ENCODE measurements at places on chromosomes 1 and 21.
A peak's percentile ranks its signal among the peaks of the same experiment; 100 is the strongest.

DNA sequence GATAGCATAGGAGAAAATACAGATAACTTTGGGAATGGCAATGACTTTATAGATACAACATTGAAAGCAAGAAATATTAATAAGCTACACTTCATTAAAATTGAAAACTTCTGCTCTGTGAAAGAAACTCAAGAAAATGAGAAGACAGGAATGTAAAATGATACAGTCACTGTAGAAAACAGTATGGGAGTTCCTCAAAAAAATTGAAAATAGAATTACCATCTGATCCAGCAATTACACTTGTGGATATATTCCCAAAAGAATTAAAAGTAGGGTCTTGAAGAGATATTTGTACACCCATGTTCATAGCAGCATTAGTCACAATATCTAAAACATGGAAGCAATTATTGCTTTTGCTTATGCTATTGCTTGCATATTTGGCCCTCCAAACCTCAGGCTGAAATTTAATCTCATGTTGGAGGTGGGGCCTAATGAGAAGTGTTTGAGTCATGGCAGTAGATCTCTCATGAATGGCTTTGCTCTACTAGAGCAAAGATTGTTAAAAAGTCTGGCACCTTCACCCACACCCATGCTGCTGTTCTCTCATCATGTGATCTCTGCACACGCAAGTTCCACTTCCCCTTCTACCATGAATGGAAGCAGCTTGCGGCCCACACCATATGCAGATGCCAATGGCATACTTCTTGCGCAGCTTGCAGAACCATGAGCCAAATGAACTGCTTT lies 15.3 kb upstream of the AHCYL1 start:
- peak; percentile 59 for DNase-seq

DNA sequence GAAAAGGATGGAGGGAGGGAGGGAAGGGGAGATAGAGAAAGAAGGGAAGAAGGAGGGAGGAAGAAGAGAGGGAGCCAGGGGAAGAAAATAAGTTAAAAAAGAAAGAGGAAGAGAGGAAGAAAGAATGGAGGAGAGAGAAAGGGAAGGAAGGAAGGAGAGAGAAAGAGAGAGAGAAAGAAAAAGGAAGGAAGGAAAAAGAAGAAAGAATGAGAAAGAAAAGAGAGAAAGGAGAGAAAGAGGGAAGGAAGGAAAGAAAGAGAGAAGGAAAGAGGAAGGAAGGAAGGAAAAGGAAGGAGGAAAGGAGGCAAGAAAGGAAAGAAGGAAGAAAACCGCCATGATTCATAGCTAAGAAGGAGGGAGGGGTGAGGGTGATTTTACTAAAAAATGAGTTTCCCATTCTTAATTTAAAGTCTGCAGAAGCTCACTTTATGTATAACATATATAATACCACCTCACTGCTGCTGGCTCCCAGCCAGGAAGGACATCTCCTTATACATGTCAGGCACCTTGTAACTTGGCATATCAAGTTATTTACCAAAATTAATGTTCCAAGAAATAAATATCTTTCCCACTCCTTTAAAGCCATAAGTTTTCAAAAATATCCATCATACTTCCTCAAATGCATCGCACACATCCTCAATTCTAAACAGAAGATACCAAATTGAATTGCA lies 46.0 kb upstream of the OLIG2 start:
- no peak for DNase-seq

DNA sequence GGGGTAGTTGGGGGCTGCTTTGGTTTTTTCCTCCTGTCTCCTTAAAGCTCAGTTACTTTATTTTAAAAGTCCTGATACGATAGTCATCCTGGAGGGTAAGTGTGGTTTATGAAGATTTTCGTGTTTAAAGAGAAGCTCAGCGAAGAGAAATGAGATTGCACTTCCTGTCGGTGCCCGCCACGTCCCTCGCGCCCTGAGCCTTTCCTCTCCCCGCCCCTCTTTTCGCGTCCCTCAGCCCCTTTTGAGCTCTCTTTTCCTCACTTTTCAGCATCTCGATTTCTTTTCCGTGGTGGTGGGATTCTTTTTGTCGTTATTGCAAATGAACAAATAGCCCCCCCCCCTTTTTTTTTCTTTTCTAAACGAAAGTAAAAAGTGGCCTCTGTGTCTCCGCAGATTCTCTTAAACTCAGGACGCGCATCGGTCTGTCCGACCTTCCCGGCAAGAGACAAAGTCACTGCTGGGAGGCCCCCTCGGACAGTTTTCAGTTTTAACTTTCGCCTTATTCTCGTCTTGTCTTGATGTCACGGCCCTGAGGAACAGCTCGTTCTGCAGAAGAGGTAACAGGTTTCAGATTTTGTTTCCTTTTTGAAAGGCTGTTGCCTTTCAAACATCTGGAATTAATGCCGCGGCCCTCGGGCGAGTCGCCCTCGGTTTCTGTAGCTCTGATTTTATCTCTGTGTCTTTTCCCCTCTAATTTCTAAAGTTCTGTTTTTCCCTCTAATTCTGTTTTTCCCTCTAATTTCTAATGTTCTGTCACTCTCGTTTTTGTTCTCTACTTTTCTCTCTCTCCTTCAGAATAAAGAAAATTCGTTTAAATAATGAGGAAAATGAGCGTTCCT lies 1.0 kb upstream of the DMRTA2 start:
- peak; percentile 31 for DNase-seq

- DNase-seq, result no peak
Measured at GRCh38 chr1:94734963-94735901, 84.9 kb upstream of the SLC44A3 start.

DNA sequence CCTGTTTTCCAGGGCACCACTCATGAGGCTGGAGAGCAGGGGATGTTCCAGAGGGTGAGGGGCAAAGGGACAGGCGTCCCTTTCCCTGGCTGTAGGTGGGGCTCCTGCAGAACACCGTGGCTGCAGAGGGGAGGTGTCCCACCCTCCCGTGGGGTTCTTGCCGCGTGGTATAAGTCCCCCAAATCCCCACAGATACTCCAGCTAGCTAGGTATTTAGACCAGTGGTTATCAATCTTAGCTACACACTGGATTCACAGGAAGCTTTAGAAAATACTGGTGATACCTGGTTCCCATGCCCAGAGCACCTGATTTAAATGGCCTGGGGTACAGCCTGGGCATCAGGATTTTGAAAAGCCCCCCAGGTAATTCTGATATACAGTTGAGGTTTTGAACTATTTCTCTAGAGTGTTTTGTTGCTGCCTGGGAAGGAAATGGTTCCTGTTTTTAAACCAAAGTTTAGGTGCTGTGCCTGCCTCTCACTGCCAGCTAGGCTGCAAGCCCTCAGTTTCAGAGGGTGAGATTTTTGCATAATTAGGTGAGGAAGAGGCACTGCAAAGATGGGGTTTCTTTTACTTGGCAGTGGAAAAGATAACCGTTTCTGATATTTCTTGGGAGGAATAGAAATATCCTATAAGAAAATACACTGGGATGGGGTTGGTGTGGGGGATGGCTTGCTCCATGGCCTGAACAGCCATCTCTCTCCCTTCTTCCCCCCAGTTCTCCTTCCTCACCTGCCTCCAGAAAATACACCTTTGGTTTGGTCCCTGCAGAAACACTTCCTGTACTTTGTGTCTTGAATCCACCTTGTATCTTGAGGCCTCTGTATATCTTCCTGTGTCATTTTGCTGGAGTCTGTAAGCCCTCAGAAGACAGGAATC lies 51.7 kb downstream of the RASSF5 start:
- DNase-seq, result no peak

DNA sequence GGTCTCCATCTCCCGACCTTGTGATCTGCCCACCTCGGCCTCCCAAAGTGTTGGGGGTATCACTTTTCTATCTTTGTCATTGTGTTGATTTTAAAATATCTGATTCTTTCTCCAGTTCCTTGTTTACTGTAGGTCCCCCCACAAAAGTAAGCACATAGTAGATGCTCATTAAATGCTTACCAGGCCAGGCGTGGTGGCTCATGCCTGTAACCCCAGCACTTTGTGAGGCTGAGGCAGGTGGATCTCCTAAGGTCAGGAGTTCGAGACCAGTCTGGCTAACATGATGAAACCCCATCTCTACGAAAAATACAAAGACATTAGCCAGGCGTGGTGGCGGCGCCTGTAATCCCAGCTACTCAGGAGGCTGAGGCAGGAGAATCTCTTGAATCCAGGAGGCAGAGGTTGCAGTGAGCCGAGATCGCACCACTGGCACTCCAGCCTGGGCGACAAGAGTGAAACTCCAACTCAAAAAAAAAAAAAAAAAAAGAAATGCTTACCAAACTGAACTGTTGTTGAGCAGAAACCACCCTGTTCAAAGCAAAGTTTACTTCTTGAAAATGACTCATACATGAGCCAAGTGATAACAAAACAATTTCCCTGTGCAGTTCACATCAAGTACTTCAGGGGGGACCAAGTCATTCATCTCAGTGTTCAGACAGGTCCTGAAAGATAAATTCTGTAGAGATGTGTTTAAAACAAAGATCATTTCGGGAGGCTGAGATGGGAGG lies 24.3 kb upstream of the NID1 start:
- DNase-seq, result no peak

DNA sequence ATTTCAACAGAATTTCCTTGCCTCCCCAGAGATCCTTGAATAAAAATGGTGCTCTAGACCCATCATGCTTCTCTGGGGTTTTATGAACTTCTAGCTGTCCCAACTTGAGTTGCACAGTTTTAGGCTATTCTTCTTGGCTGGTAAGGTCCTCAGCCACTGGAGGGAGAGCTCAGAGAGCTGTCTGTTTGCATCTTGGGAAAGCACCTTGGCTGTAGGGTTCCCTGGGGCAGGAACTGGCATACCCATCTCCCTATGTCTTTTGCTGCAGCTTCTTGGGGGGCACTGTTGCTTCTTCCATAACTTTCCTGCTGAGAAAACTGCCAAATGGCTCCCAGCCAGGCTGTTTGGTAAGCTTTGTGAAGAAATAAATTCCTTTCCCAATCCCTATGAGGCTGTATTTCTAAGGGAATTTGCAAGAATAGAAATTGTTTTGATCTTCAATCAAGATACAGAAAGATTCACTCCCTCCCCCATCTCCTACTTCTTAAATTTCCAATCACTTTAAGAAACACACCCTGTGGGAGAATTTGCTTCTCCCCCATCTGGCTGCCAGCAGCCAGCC lies 8.2 kb upstream of the FMOD start:
- DNase-seq, result peak; percentile 53

GRCh38 chr1:182392050-182393028 lies 749 bp upstream of the GLUL start:
- DNase-seq, result peak; percentile 40

DNA sequence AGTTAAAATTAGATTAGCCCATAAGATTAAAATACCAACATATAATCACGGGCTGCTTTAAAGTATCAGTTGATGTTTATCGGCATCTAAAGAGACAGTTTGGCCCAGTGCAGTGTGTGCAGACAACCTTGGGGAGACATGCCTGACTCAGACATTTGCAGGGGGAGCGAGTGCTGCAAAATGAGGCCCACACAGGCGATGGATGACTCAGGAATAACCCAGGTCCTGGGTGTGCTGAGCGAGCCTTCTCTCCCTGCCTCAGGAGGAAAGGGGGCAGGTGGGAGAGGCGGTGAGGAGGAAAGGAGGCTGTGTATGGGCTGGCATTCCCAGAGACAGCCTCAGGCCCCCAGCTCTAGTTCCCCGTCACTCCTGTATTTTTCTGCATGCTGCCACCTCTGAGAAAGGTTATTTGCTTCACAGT lies 9.0 kb downstream of the SLC9A1 start:
- peak; percentile 87 for DNase-seq

- DNase-seq, result no peak
Measured at GRCh38 chr21:45113543-45113942, 39.2 kb downstream of the ADARB1 start.

DNA sequence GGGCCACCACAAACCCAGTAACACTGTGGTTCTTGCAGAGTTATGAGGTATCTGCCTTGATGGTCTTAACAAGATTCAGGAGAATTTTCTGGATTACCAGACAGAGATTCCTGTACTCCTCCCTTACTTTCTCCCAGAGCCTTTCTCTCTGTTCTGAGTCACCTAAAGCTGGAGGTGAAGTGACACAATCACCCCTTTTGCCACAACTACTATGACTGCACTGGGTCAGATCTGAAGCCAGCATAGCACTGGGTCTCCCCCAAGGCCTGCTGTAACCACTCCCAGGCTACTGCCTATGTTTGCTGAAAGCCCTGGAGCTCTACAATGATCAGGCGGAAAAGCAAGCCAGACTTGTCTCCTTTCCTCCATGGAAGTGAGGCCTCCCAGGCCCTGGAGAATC lies 156.7 kb upstream of the NEGR1 start:
- DNase-seq, result no peak

DNA sequence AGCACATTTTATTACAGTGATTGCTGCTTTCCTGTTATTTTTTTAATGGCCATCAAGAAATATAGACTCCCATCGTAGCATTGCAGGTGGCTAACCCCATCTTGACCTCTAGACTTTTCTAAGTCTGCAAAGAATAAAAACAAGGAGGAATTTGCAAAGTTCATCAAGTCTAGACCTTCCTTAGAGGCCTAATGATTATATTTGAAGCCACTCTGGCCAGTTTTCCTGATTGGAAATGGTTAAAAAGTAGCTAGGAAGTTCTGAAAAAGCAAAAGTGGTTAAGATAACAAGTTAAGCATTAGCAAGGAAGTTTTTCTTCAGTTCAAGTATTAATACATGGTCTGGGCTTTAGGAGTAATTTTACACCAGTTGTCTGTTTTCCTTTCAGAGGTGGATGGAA lies 16.7 kb upstream of the KCNJ15 start:
- no peak for DNase-seq

DNA sequence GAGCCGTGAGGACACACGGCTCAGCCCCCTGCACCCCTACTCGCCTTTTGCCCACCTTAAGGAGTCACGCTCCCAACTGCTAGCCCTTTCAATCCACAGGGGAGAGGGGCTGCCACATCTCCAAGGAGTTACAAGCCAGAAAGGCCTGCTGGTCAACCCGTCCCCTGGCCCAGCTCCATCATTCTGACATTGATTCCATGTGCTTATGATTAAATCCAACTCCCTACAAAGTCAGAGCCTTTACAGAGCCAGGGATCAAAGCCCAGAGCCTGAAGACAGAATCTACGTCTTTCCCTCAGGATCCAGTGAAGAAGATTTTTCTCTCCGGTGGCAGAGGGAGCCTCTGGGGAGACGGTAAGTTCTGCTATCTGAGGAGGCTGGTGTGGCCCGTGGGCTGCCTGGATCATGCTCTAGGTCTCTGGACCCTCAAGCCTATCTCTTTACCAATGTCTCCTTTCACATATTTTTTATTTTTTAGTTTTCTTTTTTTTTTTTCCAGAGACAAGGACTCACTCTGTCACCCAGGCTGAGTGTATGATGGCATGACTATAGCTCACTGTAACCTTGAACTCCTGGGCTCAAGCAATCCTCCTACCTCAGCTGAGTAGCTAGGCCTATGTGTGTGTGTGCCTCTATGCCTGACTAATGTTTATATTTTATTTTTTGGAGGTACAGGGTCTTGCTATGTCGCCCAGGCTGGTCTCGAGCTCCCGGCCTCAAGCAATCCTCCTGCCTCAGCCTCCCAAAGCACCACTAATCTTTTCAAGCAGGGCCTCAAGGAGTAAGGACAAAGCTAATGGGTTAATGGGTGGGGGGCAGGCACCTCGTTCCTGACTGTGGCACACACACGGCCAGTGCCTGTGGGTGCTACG lies 61.3 kb downstream of the SLC66A1 start:
- peak; percentile 59 for DNase-seq

GRCh38 chr1:156860628-156861423 lies at the start of gene NTRK1:
NTRK1 (plus strand) TSS chr1:156860865; CDS start chr1:156860935, 70 bp downstream.
- peak; percentile 67 for DNase-seq

GRCh38 chr1:112788561-112788960 lies 73.4 kb upstream of the PPM1J start:
- no peak for DNase-seq
